ENCODE measurements at places on chromosomes 5 and 9.

GRCh38 chr9:123081824-123082223, 48.4 kb downstream of the GPR21 start:
- DNase-seq = no peak

DNA sequence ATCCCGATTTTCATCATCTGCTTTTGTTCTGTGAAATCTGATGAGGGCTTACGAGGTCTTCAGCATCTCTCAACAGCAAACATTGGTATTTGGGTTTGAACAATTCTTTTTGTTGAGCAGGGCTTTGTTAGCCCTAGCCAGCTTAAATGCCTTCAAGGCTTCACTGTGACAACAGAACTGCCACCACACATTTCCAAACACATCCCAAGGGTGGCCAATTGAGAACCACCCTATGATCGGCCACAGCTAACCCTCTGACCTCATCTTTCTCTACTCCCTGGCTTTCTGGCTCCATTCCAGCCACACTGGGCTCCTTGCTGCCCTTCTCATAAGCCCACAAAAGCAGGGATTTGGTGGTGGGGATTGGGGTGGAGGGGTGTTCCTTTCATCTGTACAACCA, 17.6 kb downstream of the MTX3 start:
- peak; percentile 2 for DNase-seq

GRCh38 chr9:37466037-37466709, 923 bp upstream of the ZBTB5 start:
- peak; percentile 34 for DNase-seq

DNA sequence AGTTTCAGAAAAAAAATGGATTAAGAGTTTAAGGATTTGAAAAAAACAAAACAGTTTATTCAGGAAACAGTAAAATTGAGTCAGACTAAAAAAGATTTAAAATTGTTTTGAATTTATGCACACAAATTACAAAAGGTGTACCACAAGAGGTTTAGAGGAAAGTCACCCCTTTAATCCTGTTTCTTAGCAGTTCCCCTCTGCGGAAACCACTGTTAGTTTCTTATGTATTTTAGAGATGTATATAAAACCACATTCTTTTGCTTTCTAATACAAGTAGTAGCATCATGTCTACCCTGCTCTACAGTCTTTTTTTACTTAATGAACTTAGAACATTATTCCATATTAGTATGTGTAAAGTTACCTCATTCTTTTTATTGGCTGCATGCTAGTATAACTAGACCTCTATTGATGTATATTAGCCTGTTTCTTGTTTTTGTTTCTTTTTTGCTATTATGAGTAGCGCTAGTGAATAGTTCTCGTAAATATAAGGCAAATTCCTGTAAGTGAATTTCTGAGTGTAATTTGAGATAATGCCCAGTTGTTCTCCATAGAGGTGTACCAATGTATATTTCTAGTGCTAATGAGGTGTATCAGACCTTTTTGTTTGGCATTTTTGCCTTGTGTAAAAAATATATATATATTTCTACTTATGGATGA, 20.0 kb downstream of the GPBP1 start:
- DNase-seq = no peak

DNA sequence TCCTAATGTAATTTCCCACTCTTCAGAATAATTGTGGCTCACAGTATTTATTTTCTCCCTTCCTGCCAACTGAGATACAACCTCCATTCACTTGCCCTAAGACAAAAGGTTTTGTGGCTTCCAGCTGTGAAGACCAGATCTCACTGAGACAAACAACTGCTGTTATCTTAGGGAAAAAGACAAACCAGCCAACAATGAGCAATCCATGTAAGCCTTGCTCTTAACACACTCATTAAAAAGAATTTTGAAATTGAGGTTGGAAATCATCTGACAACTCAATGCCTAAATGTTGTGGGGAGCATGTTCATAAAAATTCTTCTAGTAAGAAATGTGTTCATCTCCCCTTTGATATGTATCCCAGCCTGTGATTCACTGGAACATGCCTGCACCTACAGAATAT, 132.9 kb downstream of the ADAMTSL1 start:
- DNase-seq = no peak

- peak; percentile 6 for DNase-seq
Observed at GRCh38 chr5:123545506-123545905, 33.5 kb downstream of the CSNK1G3 start.

DNA sequence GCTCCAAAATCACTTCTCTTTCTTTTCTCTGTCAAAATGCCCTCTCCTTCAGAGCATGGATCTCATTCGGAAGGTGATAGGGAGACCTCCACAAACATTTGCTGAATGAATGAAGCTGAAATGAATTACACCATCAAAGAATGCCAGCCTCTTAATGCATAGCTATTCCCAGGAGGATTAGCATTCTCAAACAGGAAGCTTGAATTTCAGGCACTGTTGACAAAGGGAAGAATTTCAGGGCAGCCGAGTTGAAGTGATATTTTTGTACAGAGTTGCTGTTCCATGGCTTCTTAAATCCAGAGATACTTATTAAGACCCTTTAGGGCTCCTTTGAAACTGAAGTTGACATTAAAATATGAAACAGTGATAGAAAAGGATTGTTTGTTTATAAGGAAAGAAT, 18.8 kb downstream of the HBEGF start:
- no peak for DNase-seq

DNA sequence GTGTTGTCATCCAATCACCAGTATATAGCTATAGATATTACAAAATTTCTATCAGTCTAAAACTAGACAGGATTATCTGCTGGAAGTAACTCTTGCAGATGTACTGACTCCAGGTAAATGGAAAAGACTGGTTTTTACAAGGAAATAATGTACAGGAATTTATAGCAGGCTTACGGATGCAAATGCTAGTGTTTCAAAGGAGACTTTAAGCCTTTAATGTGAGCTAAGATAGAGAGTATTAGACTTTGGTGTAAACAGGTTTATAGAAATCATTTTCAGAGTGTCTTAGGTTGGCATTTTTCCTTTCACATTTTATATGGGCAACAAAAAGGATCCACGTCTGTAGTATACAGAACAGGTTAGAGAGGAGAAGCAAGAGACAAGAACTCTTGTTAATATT, 16.1 kb downstream of the ZNF608 start:
- no peak for DNase-seq

GRCh38 chr5:75648712-75649111, 37.5 kb downstream of the ANKDD1B start:
- DNase-seq = no peak

GRCh38 chr5:107655831-107656230, 14.9 kb downstream of the EFNA5 start:
- peak; percentile 36 for DNase-seq

DNA sequence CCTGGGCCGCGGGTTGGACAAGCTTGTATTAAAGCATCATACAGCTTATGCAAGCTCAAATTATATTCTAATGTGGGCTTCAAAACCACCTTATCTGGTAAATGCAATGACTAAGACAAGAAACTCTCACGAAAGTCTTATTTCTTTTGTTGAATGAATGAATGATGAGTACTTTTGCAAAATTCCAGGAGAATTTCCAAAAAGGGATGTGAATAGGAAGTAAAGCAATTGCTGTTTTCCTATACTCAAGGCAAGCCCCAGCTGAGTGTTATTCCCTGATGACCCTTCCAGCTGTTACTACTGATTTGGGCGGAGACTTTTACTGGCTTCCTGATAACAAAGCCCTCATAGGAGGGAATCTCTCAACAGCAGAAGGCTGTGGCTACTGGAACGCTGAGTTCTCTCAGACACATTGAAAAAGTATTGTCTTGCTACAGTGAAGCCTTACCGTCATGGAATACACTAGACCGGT, 162.8 kb downstream of the SREK1 start:
- no peak for DNase-seq

DNA sequence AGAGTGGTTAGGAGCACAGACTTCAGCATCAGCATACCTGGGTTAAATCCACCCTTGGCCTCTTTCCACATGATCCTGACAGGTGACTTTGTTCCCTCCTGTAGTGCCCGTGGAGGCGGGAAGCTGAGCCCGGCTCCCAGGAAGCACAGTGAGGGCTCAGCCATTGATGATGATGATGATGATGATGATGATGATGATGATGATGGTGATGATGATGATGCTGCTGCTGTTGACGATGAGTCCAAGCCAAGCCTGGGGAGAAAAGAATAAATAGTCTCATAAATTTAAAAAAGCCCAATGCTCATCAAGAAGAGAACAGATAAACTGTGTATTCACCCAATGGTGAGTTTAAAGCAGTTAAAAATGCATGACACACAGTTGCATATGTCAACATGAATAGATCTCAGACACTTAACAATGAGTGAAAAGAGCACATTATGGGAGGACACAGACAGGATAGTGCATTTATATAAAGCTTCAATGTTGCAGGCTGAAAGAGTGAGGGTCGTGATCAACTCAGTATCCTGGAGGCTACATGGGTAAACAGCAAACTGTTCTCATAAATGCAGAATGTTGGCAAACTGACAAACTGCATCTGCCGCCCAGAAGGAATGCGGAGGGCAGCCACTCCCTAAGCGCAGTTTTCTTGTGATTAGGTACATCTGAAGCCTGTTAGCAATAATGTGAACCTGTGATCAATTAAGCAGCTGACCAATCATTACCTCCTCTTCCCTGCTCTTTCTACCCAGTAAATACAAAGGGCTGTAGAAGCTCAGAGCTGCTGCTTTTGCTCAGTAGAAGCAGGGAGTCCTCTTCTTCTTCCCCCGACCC, 11.7 kb upstream of the CFAP157 start:
- no peak for DNase-seq

GRCh38 chr5:131109540-131110255, 55.4 kb downstream of the HINT1 start:
- DNase-seq = peak; percentile 45

- no peak for DNase-seq
Observed at GRCh38 chr9:20480249-20480648, 142.1 kb downstream of the MLLT3 start.

DNA sequence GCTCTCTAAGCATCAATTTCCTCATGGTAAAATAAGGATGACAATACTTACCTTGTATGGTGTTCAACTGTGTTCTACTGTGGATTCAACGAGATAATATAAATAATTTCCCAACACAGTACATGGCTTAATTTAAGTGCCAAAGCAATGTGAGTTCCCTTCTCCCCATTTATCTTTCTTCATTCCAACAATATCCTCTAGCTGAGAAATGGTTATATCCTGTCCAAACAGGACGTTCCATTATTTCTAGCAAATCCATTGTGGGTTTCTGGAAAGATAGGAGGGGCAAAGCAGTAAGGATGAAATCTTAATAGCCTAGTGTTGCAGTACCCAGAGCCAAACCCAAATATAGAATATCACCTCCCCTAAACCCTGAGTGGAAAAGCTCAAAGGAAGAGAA, 22.0 kb downstream of the ABCA1 start:
- DNase-seq = no peak

DNA sequence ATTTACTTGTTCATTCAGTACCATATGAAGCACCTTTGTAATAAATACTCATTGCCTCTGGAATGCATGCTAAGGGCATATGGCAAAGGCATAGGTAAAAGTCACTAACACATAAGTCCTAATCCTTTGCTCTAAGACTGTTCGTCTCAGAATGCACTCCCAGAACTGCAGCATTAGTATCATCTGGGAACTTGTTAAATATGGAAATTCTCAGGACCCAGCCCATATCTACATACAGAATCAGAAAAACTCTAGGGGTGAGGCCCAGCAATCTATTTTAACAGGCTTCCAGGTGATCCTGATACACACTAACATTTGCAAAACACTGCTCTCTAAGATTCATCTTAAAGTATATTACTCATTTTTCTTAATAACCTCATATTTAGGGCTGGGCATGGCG, 113.8 kb upstream of the CDH6 start:
- DNase-seq = no peak

- peak; percentile 35 for DNase-seq
Observed at GRCh38 chr5:64784451-64785025, 15.8 kb downstream of the CWC27 start.

GRCh38 chr9:75892216-75892911, 1.9 kb downstream of the PCSK5 start:
- no peak for DNase-seq

DNA sequence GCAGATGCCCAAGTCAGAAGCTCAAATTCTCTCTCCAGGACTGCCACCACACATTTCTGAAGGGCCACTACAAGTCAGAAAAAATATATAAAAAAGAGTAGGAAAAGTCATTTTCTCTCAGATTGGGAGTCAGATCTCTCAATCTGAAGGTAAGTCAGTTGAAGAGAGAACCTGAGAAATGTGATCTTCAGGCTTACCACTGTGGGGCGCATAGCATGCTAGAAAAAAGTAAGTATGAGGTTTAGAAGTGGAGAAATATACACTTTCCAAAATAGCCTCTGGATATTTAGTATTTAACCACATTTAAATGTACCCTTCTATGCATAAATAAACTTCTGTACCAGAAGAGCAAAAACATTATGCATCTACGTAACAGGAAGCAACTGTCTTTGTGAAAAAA, 800.7 kb upstream of the CTNND2 start:
- DNase-seq = no peak

All from NCI-H446 (cell line).